NCI-H524 (cell line): ENCODE measurements at places on chromosomes 12 and 14.
A peak's percentile ranks its signal among the peaks of the same experiment; 100 is the strongest.

GRCh38 chr14:61640158-61641136 lies 54.9 kb upstream of the HIF1A start:
- DNase-seq = no peak

DNA sequence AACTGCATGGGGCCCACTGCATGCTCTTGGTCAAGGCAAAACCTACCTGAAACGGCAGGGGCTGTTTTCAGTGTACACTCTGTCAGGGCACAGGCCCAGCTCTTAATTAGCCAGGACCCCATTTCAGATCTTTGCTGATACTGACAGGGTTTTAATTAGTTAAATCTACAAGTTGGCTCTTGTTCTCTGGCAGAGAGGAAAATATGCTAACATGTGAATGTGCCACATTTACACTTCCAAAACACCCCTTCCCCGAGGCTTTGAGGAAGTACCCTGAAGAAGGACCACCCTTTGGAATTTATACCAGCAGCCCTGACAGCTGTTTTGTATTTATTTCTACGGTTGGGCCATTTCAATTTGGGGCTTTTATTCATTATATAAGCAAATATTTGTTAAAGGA lies 66.3 kb downstream of the OTX2 start:
- no peak for DNase-seq

DNA sequence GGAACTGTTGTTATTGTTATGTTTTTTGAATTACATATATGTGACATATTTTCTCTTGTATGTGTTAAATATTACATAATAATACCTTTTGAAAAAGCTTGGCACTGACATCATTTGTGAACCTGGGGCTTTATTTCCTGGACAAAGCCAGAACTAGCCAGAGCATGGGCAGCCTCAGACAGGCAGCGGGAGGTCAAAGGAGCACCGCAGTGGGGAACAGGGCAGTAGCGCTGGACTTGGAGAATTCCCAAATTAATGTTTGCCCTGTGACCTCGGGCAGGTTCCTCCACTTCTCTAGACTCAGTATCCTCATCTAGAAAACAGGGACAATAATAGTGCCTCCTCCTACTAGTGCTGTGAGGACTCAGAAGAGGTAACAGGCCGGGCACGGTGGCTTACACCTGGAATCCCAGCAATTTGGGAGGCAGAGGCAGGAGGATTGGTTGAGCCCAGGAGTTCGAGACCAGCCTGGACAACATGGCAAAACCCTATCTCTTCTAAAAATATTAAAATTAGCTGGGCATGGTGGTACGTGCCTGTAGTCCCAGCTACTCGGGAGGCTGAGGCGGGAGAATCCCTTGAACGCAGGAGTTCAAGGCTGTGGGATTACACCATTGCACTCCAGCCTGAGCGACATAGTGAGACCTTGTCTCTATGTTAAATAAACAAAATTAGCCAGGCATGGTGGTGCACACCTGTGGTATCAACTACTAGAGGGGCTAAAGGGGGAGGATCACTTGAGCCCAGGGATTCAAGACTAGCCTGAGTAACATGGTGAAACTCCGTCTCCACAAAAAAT lies 27.3 kb upstream of the ITPK1 start:
- no peak for DNase-seq

GRCh38 chr12:7042842-7043241 lies 17.7 kb upstream of the C1S start:
- DNase-seq = peak; percentile 40

DNA sequence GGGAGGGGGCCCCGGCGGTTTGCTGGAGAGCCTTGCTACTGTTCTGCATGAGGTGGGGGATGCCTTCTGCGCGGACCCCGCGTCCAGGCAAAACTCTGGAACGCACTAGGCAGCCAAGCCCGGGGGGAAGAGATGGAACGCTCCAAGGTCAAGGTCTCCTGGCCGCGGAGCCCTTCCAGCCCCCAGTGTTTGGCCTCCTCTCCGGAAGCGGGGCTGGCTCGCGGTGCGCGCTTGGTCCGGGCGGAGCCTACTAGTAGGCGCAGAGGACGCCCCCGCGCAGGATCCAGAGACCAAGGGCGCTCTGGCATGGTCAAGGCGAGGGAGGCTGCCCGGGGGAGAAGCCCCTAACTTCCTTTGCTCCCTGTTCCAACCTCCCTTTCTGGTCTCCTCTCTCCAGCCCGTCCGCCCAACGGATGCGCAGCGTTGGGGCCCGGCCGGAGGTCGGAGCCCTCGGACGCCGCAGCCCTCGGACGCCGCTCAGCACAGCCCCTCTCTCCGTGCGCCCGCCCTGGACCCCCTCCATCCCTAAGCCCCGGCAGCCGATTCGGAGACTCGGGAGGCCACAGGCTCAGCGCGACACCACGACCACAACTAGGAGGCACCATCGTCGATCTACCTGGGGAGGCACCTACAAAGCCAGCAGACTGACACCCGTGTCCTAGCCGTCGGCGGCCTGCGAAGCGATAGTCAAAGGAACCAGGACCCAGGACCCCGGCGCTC lies 669 bp upstream of the KCNK13 start:
- DNase-seq = no peak

- no peak for DNase-seq
Observed at GRCh38 chr14:78005325-78005724, 164.8 kb upstream of the NRXN3 start.

GRCh38 chr14:73027546-73027945 lies 640 bp upstream of the ZFYVE1 start:
- no peak for DNase-seq
